ENCODE measurements at places on chromosomes 16 and 17.

DNA sequence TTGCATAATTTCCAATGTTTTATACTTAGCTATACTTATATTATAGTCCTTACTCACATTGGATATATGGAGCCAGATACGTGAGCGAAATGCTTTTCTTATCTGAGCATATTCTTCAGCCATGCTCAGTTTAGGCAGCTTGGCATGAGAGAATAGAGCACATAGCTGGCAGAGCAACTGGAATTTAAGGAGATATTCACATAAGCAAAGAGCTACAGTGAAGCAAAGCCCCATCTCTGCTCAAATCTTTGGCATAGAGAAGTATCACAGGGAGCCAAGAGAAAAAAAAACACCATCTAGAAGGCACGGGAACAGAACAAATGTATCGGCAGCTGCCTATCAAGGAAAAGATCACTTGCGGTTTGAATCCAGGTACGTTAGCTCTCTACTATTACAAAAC, 734.2 kb upstream of the KIF2B start:
- DNase-seq = no peak

DNA sequence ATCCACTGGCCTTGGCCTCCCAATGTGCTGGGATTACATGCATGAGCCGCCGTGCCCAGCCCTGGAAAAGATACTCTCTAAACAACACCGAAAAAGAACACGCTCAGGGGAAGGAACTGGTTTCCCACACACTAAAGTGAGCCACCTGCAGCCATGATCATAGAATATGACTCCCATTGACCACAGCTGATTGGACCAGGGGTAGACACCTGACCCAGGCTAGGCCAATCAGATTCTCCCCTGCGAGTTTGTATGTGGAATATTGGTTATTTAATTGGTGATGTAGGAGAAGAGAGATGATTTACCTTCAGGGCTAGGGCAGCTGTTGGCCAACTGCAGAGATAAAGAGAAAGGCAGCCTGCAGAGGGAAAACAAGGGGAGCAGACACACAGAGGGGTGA, 9.0 kb upstream of the GGA2 start:
- peak; percentile 18 for DNase-seq

DNA sequence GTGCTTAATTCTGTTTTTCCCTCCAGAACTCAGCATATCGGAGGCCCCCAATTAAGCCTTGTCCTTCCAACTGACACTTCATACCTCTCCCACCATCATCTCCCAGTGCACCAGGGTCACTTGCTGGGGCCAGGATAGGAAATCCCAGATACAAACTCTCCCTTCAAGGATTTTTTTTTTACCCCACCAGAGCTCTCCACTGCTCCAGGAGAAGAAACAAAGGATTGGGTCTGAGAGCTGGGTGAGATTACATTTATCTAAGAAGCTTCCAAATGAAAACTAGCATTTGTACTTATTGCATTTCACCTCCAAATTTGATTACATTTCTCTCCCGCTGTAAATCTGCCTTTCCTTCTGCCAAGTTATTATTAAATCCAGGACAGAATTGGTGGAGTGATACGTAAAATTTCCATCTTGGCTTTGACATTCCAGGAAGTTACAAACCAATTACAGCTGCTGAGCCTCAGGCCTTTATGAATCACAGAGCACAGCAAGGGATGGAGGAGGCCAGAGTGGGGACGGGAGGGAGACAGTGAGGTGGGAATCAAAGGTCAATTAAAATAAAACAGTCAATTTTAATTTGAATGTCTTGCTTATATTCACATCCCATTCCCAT, 123.5 kb downstream of the USP31 start:
- DNase-seq = peak; percentile 50

DNA sequence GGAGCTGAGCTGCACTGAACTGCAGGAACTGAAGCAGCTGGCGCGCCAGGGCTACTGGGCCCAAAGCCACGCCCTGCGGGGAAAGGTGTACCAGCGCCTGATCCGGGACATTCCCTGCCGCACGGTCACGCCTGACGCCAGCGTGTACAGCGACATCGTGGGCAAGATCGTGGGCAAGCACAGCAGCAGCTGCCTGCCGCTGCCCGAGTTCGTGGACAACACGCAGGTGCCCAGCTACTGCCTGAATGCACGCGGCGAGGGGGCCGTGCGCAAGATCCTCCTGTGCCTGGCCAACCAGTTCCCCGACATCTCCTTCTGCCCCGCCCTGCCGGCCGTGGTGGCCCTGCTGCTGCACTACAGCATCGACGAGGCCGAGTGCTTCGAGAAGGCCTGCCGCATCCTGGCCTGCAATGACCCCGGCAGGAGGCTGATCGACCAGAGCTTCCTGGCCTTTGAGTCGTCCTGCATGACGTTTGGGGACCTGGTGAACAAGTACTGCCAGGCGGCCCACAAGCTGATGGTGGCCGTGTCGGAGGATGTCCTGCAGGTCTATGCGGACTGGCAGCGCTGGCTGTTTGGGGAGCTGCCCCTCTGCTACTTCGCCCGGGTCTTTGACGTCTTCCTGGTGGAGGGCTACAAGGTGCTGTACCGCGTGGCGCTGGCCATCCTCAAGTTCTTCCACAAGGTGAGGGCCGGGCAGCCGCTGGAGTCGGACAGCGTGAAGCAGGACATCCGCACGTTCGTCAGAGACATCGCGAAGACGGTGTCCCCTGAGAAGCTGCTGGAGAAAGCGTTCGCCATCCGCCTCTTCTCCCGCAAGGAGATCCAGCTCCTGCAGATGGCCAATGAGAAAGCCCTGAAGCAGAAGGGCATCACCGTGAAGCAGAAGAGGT, 17.3 kb upstream of the ATP6V0C start:
- DNase-seq = no peak

DNA sequence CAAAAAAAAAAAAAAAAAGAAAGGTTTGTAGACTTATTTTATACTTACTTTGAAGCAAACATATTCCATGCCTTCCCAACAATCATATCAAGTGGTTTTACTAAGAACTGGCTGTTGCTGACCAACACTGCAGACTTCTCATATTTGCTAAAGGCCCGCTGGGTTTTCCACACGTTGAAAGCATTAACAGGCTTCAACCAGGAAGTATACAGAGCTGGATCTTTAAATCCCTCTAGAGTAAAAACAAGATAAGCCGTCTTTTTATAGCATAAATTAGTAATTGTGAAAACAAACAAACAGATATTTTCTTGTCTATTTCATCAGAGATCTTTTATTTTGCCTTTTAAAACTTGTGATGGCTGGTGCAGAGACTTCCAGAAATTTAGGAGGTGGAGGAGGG, 29.1 kb downstream of the TUBD1 start:
- no peak for DNase-seq

- no peak for DNase-seq
Measured at GRCh38 chr17:43105146-43105545, 20.0 kb downstream of the BRCA1 start.

DNA sequence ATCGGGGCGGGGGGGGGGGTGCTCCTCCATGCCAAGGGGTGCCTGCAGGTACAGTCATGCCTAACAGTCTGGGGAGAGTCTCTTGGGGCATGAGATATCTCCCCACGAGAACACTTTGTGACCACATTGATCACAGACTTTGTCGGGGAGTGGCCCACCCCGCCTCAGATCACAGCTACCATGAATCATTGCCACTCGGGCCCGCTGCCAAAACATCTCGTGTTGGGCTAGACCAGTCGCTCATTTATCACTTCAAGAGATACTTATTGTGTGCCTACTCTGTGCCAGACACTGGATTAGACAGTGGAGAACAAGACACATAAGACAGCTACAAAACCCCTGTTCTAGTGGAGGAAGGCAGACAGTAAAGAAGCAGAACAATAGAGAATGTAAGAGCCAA, 72.6 kb downstream of the CLEC16A start:
- DNase-seq = peak; percentile 88

Data from NCI-H69 (cell line).